ENCODE measurements at places on chromosomes 2 and 18.

DNA sequence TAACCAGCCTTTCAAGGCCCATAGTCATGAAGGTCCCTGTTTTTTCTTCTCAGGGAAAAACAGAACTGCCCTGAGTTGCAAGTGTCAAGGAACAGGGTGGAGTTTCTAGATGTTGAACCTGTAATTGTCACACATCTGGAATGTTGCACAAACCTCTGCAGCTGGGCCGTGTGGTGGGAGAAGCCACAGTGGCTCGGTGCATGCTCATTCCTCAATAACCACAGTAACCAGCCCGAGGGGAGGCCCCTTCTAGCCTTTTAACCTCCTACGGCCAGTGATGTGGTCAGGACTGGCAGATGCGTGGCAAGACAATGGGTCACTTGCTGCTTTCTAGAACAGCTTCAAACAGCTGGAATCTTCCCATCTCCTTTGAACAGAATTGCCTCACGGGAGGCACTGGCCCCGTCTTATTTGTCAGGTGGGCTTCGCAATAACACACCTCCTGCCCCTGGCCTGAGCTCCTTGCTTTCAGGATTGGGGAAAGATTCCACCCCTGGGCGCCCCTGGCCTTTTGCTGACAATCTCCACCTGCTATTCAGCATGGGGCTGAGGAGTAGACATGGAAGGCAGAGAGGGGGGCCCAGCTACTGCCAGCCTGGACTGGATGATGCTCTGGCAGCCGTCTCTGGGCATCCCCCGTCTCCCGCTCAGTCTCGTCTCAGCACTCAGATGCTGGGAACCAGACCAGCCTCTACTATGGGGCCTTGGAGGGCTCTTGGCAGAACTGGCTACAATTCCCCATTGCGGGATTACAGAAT, 102.9 kb downstream of the KLHL29 start:
- ATAC-seq: no peak

- ATAC-seq: no peak
Measured at GRCh38 chr2:29368659-29369040, 253.4 kb downstream of the CLIP4 start.

GRCh38 chr2:12534646-12535263, 182.0 kb upstream of the TRIB2 start:
- ATAC-seq: peak; percentile 35

DNA sequence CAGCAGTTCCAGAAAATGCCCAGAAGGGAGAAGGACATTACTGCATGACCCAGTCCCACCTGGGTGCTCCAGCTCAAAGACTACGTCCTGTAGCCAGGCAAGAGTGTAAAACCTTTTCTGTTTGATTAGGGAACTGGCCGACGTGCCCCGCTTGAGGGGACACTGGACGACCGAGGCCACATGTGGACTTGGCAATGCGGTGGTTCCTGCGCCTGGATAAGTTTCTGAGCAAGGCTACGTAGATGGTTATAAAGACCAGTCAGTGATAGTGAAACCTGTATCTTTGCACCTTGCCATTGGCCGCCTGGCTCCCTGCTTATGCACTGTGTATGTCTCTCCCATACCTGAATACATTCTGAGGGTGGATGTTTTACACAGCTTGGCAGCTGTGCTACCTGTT, 567.0 kb upstream of the CRIM1 start:
- ATAC-seq: no peak

DNA sequence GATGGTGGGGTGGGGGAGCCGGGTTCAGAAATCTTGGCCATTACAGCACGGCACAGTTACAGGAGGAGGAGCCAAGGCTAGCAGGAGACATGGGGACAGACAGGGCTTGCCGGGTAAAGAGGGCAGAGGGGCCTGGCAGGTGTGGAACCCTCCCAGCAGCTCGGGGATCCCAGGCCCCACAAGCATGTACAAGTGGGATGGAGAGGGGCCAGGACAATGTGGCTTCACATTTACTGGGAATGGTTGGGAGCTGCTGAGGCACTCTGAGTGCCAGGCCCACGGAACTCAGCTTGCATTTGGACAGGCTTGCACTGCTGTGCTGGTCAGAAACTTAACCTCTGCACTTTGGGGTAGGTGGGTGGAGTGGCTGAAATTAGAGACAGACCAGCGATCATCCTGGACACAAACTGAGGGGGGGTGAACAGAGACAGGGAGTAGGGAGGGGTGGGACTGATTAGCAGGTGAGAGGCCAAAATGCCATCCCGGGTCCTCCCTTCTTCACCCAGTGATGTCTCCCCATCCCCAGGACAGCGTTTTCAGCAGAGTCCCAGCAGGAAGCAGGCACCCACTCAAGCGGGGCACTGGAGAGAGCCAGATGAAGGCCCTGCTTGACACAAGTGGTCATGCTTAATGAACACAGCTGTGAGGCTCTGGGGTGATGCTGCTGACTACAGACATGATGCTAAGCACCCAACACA, 9.6 kb downstream of the PER2 start:
- ATAC-seq: no peak

DNA sequence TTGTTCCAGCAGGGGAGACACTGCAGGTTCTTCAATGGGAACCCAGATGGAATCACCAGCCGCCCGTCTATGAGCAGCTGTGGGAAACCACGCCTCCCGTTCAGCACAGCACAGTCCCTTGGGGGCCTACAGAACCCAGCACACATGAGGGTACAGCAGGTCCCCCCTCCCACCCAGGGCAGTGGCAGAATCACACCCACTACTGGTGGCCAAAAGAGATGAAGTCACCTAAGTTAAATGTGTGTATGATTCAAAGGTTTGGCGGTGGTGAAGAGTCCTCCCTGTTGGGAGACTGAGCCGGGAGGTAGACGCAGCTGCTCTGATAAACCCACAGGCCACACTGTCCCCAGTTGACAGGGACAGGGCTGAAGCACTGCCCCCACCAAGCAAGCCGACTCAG, 44.3 kb downstream of the L3MBTL4 start:
- ATAC-seq: no peak

DNA sequence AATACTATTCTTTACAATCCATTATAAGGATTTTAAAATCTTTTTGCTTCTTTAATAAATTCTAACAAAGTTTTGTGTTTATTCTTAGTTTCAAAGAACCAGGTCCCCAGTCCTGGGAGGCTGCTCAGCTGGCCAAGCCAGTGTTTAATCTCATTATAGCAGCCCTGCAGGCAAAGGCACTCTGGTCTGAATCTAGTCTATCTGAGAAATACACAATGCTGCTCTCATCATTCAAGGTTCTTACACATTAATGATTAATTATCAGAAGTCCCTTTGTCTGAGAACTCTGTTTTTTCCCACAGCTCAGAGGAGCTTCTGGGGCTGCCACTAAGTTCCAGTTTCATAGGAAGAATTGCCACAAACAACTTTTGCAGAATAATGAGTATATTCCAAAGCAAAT, 27.7 kb downstream of the KCTD18 start:
- ATAC-seq: no peak

GRCh38 chr2:197869501-197870111, 65.2 kb downstream of the PLCL1 start:
- ATAC-seq: no peak

GRCh38 chr18:28175150-28175929, 1.6 kb downstream of the CDH2 start:
- ATAC-seq: peak; percentile 33

DNA sequence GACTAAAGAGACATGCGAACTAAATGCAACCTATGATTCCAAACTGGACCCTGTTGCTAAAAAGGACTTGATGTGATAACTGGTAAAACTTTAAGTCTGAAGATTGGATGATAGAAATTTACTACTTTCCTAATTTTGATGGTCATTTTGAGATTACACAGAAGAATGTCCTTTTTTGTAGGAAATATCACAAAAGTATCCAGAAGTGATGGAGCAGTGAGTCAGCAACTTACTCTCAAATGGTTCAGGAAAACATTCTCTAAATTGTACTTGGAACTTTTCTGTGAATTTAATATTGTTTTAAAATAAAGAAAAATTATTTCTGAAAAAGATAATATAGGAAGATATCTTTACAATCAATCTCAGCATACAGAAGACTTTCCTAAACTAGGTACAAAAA, 19.9 kb downstream of the MBOAT2 start:
- no peak for ATAC-seq

GRCh38 chr18:58186258-58186948, 142.4 kb downstream of the NEDD4L start:
- peak; percentile 89 for ATAC-seq

- ATAC-seq: peak; percentile 37
Measured at GRCh38 chr2:85248773-85249509, 78.8 kb downstream of the TGOLN2 start.

- ATAC-seq: no peak
Measured at GRCh38 chr18:53948991-53949390, 275.5 kb downstream of the MBD2 start.

DNA sequence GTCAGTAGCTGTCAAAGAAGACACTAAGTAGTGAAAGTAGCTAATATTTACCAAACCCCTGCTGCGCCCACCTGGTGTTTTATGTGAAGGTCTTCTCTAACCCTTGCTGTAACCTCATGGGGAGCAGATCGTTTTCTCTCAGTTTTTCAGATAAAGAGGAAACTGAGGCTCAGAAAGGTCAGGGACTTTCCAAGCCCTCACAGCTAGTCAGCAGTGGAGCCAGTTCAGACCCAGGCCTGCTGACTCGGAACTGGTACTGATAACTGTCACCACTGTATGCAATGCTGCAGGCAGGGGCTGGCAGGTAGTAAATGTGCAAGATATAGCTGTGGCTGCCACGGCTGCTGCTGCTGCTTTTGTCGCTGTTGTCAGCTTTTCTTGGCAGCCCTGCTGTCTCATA, 69.1 kb downstream of the LRRFIP1 start:
- ATAC-seq: no peak

GRCh38 chr2:117949806-117950205, 64.1 kb downstream of the CCDC93 start:
- ATAC-seq: no peak

DNA sequence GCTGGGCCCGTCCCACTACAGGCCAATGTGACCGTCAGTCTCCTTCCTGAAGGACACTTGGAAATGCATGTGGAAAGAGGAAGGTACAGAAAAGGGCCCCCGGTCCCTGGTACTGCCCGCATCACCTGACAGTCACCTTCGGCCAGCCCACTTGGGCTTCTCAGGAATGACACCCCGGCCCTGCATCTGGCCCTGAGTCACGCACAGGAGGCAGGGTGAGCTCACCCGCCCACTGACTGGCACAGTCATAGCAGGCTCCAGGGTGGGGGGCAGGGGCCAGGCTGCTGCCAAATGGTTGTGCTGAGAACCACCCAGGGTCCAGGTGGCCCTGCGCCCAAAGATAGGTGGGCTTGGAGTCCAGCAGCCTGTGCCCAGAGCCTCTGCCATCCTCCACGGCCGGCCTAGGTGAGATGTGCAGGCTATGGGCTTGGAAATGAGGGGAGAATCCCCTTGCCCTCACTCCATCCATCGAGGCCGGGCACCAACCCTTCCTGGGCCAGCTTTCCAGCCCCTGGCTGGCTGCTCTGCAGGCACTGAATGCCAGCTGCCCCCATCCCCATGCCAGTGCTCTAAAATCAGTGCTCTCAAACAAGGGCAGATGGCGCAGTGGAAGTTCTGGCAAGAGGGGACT, 14.1 kb downstream of the EMX1 start:
- peak; percentile 50 for ATAC-seq

DNA sequence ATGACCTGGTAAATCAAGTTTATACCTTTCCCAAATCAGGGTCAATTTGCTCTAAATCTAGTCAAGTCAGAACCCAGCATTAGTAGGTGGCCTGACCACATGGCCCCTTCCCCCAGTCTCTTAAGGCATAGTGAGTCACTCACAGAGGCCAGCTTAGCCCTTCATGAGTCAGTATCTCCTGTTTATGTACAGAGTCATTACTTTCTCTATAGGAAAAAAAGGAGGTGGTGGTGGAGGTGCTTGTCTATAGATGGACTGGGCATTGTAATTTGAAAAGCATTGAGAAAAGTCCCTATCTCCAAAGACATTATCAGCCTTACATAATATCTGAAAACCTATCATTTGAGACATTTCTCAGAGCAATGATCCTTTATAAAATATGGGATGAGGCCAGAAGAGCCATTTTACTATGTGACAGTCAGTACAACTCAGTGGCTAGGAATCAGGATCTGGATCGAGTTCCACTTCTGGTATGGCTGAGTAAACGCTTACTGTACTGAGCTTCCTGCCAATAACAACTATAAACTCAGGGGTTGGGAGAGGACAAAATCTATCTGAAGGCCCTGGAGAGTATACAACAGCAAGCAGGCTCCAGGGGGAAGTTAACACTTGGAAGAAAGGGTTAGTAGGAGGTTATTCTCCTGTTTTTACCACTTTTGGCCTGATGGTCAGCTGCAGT, 22.5 kb upstream of the SIGLEC15 start:
- peak; percentile 92 for ATAC-seq

DNA sequence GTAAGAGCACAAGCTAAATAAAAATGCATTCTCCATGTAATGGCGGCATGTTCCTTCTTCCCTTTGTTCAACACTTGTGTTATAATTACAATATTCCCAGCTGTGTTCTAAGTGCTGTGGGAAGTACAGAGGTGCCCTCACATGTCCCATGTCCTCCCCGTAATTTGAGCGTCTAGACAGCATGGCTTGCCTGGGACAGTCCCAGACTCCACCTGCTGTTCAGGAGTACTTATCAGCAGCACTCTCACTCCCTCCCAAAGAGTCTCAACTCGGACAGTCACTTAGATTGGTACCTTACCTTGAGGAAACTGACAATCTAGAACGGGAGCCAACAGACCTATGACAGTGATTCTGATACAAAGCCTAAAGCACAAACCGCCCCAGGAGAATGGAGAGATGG, 370.5 kb downstream of the EIPR1 start:
- no peak for ATAC-seq

DNA sequence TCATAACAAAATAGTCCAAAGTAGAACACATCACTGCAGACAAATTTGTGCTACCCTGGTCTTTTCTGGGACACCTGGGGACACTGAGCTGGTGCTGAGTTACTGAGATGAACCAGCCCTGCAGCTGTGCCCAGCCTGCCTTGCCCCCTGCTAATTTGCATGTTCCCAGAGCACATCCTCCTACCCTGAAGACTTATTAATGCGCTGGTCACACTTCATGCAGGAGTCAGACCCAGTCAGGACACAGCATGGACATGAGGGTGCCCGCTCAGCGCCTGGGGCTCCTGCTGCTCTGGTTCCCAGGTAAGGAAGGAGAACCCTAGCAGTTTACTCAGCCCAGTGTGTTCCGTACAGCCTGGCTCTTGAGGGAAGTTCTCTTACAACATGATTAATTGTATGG, 1518.3 kb downstream of the RPIA start:
- ATAC-seq: no peak

DNA sequence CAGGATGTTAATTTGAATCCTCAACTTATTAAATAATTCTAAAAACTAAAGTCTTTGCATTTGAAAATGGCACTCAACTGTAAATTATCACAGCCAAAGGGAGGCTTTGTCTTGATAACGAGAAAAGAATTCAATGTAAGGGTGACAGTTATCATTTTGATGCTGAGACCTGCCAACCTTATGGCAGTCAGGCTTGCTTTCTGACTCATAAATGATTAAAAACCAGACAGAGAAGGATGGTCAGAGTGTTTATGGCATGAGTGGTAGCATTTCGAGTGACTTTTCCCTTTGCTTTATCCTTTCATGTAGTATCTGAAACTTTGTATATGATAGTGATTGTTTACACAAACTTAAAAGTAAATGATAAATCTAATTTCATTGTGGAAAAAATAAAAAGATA, 53.9 kb upstream of the EPC2 start:
- no peak for ATAC-seq
